ENCODE measurements at places on chromosomes 2 and 18.

- DNase-seq = no peak
Measured at GRCh38 chr2:138415985-138416384, 85.6 kb upstream of the SPOPL start.

DNA sequence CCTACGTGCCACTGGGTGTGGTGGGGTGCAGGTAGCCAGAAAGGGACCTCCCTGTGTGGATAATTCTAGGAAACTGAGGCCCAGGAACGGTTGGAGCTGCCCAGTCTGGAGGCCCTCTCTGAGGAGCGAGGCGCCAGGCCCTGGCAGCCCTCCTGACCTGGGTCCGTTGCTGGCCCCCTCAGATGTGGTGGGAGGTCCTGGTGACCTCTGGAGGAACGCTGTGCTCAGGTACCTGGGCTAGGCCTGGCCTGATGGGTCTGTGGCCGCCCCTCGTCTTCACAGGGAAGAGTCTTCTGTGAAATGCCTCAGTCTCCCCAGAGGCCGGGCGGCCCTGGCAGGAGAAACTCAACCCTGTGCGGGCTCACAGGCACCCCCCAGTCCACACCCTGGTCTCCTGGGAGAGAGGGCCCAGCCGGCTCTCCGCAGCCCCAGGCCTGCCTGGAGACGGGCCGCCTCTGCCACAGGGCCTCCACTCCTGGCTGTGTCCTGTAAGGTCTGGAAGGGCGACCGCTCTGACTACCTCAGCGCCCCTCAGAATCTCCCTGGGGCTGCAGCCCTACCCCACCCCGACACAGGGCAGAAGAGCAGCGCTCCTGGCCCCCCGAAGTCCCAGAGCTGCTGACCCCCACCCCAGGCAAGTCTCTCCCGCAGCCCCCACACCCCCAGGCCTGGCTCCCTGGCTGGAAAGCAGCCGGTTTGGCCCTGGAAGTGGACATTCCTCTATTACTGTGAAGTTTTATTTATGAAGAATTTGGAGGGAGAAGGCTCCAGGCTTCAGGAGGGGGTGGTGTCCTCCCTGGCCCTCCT, 3.7 kb downstream of the B3GNT7 start:
- no peak for DNase-seq

GRCh38 chr2:234404957-234405356, 91.9 kb downstream of the ARL4C start:
- DNase-seq = no peak

- no peak for DNase-seq
Measured at GRCh38 chr2:137172162-137172561, 406.8 kb downstream of the THSD7B start.

DNA sequence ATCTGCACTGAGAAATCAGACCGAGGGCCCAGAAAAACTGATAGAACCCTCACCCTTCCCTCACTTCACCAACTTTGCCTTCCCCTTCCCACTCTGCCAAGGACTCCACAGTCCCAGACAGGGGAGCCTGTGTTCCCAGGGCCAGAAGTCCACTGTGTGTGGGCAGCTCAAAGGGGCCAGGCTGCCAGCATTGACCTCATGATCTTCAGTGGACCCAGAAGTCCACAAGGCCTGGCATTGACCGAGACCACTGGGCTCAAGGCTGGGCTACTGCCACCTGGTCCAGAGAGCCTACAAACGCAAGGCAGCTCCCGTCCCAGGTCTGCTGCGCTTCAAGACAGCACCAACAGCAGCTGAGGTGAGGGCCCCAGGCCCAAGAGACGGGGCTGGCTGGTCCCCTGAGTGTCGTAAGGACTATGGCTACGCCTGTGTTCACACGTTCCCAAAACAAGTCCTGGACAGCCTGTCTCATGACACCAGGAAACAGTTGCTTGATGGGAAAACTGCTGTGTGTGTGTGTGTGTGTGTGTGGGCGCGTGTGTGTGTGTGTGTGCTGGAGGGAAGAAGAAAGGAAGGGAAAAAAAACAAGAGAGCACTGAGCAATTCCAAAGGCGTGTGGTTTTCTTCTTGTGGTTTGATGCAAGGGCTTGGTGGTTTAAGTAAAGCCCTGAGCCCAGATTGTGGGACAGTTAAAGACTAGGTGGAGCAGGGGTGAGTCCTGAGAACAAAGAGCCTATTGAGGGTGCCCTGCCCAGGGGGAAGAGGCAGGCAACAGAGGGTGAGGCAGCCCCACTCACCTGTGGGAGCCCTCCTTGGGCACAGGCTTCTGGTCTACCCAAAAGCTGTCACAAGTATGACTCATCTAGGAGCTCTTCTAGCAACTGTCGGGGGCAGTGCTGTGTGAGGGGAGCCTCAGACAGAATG, 46.6 kb upstream of the ZBTB7C start:
- no peak for DNase-seq

DNA sequence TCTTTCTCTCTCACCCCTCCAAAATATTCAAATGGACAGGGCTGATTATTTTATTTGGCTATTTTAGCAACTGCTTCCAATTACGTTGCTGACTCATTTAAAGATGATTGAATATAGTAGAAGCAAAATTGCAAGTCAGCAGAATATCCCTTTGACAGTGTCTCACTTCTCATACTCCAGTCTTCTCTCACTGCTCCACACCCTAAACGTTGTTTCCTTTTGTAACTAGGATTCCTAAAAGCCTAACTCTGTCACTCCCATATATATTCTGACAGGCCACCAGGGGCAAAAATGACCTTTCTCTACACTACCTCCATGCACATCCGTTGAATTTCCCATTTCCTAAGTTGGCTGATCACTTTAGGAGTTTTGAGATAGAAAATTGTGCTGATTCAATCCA, 351.1 kb downstream of the RND3 start:
- no peak for DNase-seq

GRCh38 chr2:217836901-217837491, 165.8 kb downstream of the TNS1 start:
- DNase-seq = no peak

- DNase-seq = no peak
Measured at GRCh38 chr2:197628043-197628500, 47.3 kb downstream of the RFTN2 start.

- DNase-seq = no peak
Measured at GRCh38 chr2:150063931-150064548, 423.4 kb downstream of the RND3 start.

DNA sequence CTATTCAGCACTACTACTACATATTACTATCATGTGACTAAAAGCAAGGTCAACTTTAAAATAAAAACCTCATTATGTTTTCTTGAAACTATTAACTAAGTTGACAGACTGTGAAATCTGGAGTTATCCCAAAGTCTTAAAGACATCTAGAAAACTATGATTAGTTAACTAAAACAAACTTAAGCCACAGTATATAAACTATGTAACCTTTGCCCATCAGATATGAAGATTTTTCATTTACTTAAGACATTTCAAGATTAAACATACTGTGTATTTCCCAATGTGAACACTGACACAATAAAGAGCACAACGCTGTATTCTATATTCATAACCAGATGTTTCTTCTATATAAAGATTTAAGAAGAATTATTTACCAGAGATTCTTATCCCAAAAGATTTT, 33.5 kb upstream of the CACNB4 start:
- no peak for DNase-seq

DNA sequence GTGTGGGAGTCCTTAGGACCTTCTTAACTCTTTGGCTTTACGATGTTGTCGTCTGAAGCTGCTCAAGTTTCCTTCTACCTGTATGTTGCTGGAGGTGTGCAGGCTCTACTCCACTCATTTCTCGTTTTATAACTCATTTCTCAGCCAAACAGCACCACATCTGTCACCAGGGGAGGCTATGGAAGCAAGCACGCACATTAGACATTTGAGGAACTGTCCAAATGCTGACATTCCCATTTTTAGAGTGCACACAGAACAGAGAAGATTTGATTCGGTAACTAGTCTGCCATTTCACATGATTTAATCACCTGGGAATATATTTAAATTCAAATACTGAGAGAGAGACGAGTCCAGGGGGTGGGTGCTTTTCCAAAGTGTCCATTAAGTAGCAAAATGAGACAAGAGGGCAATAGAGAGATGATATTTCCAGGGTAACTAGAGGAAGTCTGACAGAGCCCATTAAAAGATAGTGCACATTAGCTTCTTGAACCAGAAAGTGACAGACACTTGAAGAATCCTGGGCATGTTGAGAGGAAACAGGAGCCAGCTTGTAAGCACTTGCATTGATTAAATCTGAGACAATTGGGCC, 793.3 kb downstream of the TDRD15 start:
- no peak for DNase-seq

GRCh38 chr2:20666304-20667150, at the start of gene GDF7:
Gene GDF7, plus strand, starts transcription at chr2:20667144. Its CDS starts 96 bp downstream, at chr2:20667240.
- no peak for DNase-seq

- no peak for DNase-seq
Measured at GRCh38 chr2:15768615-15769014, 171.7 kb upstream of the MYCN start.

- no peak for DNase-seq
Measured at GRCh38 chr2:29837925-29838324, 83.5 kb downstream of the ALK start.

GRCh38 chr2:152415231-152415642, 80.3 kb downstream of the FMNL2 start:
- no peak for DNase-seq

DNA sequence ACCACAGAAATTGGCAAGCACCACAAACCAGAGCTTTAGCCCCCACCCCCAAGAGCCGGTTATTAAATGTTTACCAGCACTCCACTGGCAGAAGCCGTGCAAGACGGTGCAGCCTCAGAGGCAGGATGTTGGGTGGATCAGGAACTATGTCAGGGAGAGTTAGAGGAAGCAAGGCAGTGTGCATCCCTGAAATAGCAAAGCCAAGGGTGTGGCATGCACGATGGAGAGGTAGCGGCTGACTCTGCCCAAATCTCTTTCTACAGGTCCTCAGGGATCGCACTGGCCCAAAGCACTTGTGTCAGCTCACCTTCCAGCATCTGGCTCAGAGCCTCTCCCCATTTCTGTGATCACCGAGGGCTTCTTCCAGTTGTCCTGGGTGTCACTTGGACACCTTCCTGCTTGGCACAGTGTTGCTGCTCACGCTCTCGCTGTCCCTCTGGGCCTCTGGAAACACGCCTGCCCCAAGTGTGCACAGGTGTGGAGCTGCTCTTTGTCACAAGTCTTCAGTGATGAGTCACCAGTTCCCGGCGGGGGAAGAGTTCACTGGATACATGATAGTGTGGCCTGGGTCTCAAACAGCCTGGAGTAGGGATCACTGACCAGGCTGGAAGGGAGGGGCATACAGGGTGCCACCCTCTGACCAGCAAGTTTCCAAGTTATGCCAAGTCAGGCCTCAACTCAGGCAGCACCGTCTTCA, 17.3 kb upstream of the B3GNT7 start:
- no peak for DNase-seq

DNA sequence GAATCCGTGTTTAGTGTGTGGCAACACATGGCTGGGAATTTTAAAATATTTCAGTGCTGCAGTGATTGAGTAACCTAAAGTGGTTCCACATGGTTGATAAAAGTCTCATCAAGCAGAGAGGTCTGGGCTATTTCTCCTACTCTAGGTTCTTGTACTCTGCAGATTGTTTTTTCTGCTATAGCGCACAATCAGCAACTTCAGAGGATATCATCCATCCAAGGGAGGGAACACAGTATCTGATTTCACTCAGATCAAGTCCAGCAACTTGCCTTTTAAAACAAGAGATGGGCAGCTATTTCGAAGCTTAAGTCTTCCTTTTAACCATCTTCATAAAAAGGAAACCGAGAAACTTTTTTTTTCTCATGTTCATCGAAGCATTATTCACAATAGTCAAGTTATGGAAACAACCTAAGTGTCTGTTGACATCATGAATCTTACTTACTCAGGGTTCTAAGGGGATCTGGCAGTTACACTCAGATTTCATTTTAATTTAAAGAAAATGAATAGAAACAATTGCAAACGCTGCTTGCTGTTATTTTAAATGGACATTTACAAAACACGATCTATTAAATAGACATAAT, 172.7 kb upstream of the TRIB2 start:
- DNase-seq = no peak

- DNase-seq = no peak
Measured at GRCh38 chr18:33114749-33115148, 325.8 kb downstream of the CCDC178 start.

DNA sequence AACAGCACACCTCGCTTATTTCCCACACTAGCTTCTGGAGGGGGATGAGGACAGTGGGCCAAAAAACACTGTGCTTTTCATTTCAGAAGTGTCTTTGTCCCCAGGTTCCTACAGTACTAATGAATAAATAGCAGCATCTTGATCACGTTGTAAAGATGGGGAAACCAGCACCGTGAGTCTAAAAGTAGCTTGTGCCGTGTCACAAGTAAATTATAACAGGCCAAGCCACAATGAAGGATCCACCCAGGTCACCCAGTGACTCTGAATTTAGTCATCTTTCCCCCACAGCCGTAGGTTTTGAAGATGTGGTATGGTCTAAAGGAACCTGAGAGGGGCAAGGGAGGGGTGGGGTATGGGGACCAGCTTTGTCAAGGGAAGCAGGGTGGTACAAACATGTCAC, 8.8 kb downstream of the FZD7 start:
- no peak for DNase-seq

DNA sequence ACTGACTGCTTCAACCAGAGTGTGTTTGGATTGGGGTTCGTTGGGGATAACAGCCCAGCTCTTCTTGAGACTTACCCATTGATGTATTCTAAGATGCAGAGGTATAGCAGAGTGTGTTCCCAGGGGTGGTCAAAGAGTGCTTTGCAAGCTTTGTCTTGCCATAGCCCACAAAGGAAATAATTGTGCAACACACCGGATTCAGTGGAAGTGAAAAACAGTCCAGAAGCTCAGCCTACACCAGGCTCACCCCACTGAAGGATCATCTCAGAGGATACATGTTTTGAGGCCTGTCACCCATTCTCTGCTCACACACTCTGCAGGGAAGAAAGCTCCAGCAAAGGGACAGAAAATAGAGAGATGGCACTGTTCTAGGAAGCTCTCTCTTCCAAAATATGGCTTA, 9.6 kb downstream of the CACNB4 start:
- no peak for DNase-seq

- DNase-seq = no peak
Measured at GRCh38 chr2:45237128-45237527, 227.9 kb upstream of the SIX2 start.

DNA sequence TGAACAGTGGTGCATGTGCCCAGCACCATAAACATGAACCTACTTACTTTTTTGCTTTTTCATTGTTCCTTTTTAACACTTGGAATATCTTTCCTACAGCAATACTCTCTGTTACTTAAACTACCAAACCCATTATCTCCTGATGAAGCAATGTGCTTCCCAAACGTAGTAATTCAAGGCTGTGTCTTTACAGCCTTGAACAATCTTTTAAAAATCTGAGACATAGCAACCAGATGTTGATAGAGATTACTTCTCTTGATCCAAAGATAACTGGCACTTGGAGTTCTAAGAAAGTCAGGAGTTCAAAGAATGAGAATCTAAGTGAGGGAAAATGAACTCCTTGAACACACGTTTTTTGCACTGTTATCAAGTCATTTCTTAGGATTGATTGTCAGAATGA, 40.4 kb downstream of the ATP8B1 start:
- no peak for DNase-seq

GRCh38 chr2:61645911-61646310, 107.8 kb upstream of the XPO1 start:
- no peak for DNase-seq

- DNase-seq = no peak
Measured at GRCh38 chr2:8983571-8983970, 19.9 kb downstream of the MBOAT2 start.

GRCh38 chr2:239113171-239113570, 265.3 kb downstream of the TWIST2 start:
- no peak for DNase-seq

GRCh38 chr18:47143899-47144485, 6.3 kb downstream of the HDHD2 start:
- DNase-seq = no peak

All from mesothelial cell of epicardium (in vitro differentiated cells).